ENCODE measurements at places on chromosomes 3 and 15.

- DNase-seq = peak; percentile 47
These were observed 17.4 kb upstream of the MINDY4B start for GRCh38 chr3:150922611-150923010.

DNA sequence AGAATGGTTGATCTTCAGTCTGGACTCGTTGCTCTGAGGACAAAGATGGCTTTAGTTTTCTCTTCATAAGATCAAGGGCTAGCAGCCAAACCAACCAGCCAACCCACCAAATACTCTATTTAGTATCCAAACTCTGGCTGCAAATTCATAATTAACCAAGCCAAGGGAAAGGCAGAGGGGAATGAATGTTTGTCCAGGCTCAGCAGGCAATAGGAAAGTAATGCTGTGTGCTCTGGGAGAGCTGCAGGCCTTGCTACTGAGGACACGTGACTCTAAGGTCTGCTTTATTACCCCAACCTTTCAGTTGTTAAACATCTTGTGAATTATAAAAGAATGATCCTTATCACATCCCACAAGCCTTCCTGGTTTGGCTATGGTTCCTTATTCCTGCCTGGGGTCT lies 52.3 kb upstream of the GALNT15 start:
- no peak for DNase-seq

- DNase-seq = no peak
These were observed 6.5 kb downstream of the CCDC33 start for GRCh38 chr15:74242441-74243185.

GRCh38 chr3:73484656-73485248 lies 140.0 kb downstream of the PDZRN3 start:
- DNase-seq = no peak

DNA sequence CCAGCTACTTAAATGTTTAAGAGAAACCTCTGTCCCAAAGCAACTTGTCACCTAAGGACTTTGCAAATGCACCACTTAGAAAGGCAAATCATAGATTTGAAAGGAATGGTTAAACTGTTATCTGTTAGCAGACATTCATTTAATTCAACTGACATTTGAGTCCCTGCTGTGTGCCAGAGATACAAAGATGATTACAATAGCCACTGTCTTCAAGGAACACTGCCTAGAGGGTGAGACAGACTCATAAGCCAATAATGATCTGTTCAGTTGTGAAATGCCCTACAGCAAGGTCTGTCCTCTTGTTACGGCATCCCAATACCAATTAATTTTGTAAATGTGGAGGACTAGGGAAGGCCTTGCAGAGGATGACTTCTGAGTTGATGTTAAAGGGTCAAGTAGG lies 113.1 kb downstream of the ATG7 start:
- peak; percentile 20 for DNase-seq

GRCh38 chr3:177789500-177789899 lies 592.2 kb upstream of the TBL1XR1 start:
- no peak for DNase-seq

DNA sequence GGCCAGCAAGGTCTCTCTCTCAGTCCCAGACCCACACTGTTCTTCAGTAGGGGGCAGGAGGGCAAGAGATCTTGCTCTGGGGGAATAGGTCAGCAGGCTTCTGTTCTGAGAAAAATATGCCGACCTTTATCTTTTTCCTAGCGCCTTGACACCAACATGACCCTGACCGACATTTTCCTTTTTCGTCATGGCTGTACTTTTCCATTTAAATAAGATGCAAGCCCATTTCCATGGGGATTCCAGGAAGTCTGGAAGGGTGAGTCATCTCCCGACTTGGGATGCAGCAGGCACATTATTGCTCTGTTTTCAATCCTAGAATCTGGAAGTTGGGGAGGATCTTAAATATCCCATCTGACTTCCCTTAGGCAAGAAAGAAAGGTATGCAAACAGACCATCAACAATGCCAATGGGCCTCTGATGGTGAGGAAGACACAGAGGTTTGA lies 261.5 kb upstream of the LRTM1 start:
- peak; percentile 97 for DNase-seq

DNA sequence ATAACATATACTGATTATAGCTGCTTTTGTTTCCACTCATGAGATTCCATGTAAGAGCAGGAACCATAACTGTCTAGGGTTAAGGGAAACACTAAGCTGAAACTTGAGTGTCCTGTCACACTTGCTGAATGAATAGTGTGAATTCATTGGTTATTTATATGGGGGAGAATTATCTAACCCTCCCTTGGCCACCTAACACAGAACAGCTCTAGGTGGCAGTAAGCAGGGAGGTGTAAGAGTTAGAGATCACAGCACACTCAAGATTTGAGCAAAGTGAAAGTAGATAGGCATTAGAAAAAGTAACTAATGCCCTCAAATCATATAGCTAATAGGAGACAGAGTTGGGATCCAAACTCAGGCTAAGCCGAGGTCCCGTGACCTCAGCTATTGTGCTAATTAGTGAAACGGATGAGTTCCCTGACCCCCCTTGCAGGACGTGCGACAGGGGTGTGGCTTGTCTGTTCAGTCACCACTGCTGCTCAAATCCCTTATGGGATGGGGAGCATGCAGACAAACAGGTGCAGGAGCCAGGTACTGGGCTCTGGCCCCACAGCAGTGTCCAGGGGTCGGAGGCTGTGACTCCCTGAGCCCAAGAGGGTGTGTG lies 27.7 kb upstream of the ANO10 start:
- no peak for DNase-seq

DNA sequence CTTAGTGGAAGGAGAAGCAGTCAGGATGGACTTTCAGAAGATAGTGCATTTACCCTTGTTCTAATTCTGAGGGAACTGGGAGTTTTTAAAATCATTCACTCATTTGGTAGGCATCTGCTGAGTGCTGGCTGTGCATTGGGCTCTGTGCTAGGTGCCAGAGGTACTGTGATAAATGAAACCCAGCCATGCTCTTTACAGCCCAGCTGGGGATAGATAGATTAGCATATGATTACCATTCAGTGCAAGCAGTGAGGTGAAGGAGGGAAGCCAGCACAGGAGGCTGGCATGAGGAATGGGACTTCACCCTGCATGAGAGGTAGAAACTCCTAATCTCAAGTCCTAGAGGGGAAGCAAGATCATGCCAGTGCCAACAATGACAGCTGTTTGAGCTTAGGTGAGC lies 361.9 kb upstream of the TRIM42 start:
- DNase-seq = no peak
